ENCODE measurements at places on chromosomes 7 and 10.

GRCh38 chr10:130108934-130109604 lies 1.6 kb downstream of the C10orf143 start:
- DNase-seq, result no peak

DNA sequence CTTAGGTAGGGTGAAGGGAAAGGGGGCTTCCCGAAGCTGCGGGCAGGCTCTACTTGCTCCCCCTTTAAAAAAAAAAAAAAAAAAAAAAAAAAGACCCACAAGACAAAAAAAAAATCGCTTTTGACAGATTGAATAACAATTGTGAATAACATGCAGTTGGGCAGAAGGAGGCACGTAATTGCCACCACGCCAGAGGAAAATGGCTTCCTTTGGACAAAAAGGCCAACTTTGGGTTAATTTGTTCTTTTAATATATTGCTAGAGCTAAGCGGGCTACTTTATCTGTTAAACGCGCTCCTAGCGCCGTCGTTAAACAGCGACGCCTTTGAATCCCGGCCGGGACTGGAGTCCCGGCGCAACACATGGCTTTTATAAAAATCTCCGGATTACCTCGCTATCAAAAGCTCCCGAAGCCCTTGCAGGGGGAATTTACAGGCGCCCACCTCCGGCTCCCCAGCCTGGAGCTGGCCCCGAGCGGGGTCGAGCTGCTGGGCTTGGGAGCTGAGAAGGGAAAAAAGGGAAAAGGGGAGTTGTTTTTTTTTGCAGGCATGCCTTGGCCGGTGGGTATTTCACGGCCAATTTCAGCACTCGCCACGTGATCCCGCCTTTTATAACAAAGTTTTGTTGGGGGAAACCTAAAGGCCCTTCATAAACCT lies 1.2 kb downstream of the HOXA11 start:
- DNase-seq, result no peak

GRCh38 chr7:91653286-91653685 lies 227.2 kb downstream of the MTERF1 start:
- no peak for DNase-seq

- no peak for DNase-seq
Observed at GRCh38 chr10:110915035-110915434, 3.9 kb downstream of the BBIP1 start.

DNA sequence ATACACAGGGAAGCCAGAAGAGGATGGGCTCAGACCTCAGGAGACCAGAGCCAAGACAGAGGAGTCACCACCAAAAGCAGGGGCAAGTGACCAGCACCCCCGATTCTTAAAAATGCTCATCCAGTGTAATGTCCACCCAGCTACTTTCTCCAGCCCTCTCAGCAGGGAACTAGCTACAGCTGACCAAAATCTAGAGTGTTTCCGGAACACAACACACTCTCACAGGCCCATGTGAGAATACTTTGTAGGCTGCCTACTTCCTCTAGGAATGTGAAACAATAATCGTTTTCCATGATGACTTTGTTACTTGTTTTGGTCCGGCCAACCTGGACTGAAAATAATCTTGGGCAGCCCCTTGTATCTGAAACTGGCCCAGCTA lies 14.5 kb downstream of the PSAP start:
- DNase-seq, result no peak

DNA sequence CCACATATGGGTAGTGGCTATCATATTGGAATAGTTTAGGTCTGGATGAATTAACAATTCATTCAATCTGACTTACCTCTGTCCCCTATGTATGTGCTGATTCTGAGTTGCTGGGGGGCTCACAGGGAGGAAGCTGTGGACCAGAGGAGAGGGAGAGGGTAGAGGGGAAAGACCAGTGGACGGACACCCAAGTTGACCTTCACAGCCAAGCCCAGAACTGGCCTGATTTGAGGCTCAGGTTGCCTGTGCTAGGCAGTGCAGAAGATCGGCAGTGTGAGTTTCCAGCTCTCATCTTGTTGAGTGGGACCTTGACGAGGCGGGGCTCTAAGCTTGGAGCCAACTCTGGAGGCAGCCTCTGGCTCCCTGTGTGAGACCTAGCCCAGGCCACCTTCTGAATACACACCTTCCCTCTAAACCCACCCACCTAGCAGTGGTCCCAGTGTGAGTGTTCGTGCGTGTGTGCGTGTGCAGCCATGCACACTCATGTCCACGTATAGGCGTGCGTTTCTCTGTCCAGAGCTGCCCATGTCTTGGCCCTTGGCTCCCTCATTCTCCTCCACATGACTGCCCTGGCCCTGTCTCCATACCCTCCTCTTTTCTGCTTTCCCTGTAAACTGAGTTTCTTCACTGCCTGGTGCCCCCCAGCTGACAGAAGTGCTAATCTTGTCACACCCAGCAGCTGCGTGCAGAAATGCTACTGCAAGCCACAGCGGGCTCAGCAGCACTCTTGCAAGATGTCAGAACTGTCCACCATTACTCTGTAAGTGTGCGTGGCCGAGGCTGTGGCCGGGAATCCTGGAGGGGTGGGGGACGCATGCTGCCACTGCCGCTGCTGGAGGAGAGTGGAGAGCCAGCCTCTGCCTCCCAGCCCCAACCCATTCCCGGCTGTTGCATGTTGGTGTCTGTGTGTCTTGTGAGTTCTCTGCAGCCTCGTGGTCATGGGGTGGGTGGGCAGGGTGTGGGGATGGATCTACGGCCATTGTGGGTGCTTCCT lies 47.6 kb downstream of the ADCYAP1R1 start:
- DNase-seq, result no peak

DNA sequence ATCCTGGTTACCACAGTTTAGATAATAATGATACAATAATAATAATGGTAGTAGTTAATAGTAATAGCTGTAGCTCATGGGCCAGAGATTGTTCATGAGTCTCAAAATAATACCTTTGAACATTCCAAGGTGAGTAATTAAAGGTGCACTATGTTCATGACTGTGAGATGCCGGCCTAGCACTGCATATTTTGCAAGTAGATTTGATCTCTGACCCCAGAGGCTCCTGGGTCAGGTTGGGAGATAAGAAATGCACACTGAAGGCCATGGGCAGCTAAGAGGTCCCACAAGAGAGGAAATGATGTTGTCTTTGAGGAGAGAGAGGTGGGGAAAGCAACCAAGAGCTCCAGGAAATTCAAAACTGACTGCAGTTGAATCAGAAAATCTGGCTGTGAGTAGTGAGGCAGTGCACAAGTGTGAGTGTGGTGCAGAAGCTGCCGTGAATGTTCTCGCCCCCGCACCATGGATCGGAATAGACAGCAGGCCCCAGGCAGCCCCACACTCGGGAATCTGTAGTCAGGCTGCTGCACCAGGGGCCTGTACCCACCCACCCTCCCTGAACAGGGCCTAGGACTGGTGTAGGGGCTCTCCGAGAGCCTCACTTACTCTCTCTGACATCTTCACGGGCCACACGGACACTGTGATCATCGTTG lies 11.9 kb downstream of the CPXM2 start:
- no peak for DNase-seq

DNA sequence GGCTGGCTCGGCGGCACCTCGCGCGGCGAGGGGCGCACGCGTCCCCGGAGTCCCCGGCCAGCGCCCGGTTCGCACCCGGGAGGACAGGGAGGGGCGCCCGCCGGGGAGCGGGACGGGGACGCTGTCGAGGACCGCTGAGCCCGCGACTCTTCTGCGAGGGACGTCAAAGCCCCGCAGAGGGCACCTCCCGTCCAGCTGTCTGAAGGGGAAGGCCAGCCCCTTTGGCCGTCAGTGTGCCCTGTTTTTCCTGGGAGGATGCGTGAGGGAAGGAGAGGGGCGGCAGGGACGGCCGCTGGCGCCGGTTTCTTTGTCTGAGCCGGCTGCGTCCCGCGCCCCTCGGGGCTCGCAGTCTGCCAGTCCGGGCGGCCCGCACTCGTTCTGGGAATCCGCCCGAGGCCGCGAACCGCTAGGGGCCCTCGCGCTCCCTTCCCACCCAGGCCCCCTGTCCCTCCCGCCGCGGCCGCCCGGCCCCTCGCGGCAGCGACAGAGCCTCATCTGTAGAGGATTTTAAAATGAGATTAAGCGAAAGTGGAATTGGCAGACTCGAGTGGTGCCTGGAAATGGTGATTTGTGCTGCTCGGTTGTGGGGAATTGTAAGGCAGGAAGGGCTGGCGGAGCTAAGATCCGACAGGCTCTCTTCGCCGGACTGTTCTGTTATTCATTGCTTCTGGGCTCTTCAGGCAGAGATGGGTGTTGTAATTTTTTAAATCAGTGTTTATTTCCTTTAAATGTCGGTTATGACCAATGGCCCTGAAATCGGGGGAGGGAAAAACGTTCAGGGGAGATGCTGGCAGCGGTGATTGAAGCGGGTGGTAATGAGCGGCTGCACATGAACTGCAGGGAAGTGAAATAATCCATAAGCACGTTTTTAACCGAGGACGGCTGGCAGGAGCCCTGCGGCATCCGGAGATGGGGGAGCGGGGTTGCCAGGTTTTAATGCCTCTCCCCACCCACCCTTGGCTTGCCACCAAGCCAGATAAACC lies 618 bp upstream of the RELN start:
- DNase-seq, result peak; percentile 51

DNA sequence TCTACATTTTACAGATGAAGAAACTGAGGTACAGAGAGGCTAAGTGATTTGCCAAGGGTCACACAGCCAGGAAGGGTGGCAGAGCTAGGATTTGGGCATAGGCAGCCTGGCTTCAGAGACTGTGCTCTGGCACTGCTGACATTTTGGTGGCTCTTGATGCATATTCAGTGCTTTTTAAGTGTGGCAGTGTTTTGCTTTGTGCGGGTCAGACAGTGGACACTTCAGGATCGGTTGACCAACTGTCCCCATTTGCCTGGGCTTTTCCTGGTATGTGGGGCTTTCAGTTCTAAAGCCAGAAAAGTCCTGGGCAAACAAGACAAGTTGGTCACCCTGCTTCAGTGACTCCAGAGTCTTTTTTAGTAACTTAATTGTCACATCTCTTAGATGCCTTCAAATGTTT lies 35.0 kb downstream of the SUFU start:
- no peak for DNase-seq

DNA sequence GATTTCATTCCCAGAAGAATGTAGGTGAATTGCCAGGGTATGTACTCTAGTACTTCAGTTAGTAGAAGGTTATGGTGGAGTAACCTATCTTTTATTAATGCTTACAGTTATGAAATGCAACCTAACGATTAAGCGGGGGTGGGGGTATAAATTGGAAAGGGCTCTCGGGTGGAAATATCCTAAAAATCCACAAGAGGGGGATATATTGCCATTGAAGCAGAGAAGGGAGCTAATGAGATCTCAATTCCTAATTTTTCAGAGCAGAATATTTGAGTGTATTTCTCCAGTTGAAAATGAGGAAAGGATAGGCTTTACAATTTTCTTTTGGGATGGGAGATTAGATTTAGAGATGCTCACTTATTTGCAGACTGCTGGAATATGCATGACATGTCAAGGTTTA lies 90.8 kb downstream of the DNAJB9 start:
- peak; percentile 12 for DNase-seq

- DNase-seq, result no peak
Observed at GRCh38 chr7:235576-236395, 43.4 kb downstream of the FAM20C start.

GRCh38 chr10:29702273-29703164 lies 67.7 kb upstream of the SVIL start:
- DNase-seq, result no peak

DNA sequence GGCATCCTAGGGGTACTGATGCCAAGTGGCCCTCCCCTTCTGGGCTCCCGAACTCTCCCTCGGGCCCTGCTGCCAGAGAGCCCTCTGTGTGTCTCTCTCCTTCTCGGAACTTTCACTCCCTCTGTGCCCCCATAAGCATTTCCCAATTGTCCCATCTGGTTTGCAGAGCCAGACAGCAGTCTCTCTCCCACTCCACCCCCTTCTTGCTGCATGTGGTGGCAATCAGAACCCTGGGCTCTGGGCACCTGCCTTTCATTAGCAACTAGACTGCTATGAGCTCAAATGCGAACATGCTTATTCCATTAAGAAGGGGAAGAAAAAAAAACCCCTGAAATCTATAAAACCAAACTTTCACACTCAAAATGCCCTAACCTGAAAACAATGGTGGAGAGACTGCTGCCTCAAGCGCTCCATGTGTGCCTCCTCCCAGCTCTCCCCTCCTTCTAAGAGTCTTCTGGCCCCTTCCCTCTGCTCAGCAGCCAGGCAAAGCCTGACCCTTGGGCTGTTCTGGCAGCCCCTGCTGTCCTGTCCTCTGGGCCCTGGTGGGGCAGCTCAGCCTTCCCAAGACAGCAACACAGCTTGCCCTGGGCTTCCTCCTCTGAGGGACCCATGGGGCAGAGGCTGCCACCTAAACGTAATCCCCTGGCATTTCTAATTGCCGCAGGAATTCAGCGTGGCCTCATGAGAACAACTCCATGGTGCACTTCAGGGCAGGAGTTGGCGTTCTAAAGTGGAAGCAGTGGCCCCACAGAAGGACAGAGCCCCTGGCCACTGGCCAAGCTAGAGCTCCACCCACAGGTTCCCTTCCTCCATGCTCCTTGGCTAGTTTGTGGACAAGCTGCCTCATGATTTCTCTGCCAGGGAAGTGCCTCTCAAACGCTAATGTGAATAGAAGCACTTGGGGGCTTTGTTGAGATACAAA lies 415.4 kb downstream of the PLXNA4 start:
- no peak for DNase-seq

- no peak for DNase-seq
Observed at GRCh38 chr10:131214521-131215244, 96.8 kb downstream of the TCERG1L start.

All from neuronal stem cell (in vitro differentiated cells).